ENCODE measurements at places on chromosomes 7 and 10.

- DNase-seq: no peak
These were observed 7.3 kb downstream of the SKIDA1 start for GRCh38 chr10:21518149-21518640.

GRCh38 chr7:41568135-41568534, 134.8 kb downstream of the INHBA start:
- no peak for DNase-seq

DNA sequence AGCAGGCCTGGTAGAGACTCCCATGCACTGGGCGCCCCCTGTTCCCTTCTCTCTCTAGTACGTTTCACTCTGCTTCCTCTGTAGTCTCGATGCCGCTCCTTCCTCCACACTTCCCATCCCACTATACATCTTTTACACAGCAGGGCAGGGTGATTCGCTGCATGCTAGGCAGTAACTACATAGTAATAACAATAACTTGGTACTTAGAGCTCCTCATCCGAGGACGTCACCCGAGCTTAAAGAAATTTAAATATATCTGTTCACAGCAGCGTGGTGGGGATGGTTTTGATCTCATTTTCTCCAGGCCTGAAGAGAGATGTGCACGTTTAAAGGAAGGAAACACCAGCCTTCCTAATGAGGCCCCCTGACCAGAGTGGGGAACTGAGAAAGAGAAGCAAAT, 276.9 kb downstream of the SKAP2 start:
- DNase-seq: no peak

- DNase-seq: no peak
These were observed 69.8 kb upstream of the DRGX start for GRCh38 chr10:49465736-49466135.

DNA sequence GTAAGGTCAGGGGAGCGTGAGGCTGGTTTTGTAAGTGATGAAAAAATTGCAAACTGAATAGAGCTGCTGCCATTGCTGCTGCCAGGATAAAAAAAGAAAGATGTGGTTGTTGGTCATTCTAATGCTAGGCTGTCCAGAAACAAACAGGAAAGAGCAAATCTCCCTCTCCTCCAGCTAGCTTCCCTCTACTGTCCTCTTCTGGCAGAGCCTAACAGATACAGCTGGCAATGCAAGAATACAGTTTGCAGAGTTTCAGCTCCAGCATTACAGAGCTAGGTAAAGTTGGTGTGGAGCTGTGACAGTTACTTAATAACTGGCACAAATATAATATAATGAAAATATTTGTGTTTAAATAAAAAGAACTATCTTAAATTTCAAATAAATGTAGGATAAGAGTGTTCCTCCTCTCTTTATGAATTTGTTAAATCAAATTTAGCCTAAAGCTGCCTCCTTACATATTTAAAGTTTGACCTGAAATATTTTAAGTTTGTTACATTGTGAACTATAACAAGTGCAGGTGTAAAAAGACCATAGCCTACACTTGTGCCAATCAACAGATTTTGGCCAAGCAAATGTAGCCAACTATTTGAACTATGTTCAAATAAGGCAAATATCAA, 407.7 kb downstream of the SH2D4B start:
- no peak for DNase-seq

- DNase-seq: no peak
These were observed 193.6 kb downstream of the MLLT10 start for GRCh38 chr10:21727452-21728168.

DNA sequence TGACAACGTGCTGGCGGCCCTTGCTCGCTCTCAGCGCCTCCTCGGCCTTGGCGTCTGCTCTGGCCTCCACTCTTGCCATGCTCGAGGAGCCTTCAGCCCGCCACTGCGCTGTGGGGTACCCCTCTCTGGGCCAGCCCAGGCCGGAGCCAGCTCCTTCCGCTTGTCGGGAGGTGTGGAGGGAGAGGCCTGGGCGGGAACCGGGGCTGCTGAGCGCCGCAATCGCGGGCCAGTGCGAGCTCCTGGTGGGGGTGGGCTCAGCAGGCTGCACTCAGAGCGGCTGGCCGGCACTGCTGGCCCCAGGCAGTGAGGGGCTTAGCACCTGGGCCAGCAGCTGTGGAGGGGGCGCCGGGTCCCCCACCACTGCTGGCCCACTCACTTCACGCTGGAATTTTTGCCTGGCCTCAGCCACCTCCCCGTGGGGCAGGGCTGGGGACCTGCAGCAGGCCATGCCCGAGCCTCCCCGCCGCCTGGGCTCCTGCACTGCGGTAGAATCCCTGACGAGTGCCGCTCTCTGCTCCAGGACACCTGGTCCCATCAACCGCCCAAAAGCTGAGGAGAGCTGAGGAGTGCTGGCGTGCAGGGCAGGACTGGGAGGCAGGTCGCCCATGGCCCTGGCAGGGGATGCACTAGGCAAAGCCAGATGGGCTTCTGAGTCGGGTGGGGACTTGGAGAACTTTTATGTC, 372.2 kb upstream of the NRG3 start:
- DNase-seq: no peak

DNA sequence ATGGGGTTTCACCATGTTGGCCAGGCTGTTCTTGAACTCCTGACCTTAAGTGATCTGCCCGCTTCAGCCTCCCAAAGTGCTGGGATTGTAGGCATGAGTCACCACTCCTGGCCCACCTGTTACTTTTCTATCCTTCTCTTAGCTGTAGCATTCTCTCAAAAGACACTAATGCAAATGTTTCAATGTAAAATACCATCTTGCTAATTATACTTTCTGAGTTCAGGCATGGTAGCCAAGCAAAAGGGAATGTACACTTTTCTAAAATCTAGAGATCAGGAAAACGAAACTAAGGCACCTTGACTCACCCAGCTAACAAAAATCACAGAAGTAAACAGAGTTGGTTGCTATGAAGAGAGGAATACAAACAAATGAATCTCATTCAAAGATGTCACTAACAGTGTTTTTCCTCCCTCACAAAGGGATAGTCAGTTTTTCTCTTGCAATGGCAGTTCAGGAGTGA, 401.0 kb upstream of the NRP1 start:
- no peak for DNase-seq

- DNase-seq: no peak
These were observed 29.9 kb upstream of the PDCD4 start for GRCh38 chr10:110841767-110842267.

DNA sequence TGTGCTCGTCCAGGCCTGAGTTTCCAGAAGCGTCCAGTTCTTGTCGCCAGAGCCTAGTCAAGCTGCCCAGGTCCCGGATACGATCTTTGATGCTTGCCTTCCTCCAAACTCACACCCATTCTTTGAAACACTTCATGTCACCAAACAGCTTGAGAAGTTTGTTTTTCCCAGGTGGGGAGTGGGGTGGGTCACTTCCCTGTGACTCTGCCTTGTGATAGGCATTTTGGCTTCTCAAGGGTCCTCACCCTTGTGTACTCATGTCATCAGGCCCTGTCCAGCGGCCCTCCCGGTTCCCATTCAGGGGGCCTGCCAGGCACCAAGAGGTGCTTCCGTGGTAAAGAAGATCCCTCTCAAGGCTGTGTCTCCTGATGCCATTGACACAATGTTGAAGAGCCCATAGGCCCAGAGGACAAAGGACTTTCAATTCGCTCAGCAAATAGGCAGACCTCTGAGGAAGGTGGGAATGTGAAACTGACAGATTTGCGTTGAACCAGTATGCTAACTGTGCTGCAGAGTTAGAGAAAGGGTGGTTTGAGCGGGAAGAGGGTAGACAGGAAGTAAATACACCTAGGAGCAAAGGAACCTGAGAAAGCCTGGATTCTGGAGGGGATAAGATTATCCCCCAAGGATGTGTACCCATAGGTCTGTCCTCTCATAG, 24.7 kb upstream of the SFTPA1 start:
- no peak for DNase-seq

DNA sequence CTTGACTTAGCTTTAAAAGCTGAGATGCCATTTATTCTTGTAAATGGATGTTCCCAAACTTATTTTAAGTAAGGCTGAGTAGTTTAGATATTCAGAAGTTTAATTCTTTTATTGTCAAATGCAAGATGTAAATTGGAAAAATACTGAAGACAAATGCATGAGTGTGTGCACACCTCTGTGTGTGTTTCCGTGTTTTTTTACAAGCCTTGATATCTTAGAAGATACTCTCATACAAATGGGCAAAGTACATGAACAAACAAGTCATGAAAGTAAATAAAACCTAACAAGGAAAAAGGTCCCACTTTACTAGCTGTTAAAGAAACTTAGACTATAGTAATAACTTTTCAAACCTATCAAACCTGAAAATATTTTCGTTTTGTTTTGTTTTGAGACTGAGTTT, 29.0 kb downstream of the ACSL5 start:
- no peak for DNase-seq

- no peak for DNase-seq
These were observed 11.5 kb upstream of the NT5C2 start for GRCh38 chr10:103204353-103205255.

DNA sequence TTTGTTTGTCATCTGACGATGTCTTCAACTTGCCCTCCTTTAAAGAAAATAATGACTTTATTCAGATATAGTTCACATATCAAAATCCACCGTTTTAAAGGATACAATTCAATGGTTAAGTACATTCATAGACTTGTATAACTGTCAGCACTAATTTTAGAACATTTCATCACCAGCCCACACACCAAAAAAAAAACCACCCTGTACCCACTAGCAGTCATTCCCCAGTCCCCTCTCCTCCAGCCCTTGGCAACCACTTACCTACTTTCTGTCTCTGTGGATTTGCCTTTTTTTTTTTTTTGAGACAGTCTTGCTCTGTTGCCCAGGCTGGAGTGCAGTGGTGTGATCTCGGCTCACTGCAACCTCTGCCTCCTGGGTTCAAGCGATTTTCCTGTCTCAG, 5.3 kb upstream of the HILPDA start:
- no peak for DNase-seq

DNA sequence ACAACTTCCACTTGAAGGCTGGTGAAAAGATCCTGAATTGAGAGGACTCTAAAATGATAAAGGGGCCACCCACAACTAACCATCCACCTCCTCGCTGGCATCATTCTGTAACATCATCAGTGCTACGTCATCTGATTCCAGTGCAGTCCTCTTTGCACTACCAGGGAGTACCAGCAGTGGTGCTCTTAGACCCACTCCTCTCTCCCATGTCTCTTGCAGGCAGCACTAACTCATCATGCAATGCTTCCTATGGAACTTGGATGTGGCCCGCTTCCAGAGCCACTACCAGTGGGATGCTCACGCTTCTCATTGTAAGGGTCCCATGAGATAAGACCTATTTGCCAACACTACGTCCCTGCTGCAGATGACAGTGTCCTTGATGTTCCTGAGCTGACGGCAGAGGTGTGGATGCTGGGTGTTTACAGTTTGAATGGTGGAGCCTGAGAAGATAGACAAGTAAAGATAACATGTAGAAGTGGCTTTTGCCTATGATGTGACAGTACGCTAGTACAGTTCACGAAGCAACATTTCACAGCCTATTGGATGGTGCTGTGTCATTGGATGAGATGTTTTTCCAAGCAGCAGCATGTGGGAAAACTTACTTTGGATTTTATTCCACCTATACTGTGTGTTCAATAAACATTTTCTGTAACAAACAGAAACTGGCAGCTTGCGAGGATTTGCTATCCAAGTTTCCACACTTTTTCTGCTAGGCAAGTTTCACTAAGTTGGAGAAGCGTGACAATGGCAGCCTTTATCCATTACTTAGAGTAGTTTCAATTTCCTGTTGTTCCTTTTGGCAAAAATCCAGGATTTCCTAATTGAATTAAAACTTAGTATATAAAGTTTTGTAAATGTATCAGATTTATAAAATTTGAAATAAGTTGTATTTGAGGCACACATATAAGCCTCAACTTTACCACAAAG, 35.8 kb upstream of the COBL start:
- DNase-seq: no peak

GRCh38 chr10:21172542-21172929, 275.4 kb upstream of the NEBL start:
- DNase-seq: no peak

GRCh38 chr10:12358863-12359564, 9.7 kb downstream of the CAMK1D start:
- DNase-seq: no peak

DNA sequence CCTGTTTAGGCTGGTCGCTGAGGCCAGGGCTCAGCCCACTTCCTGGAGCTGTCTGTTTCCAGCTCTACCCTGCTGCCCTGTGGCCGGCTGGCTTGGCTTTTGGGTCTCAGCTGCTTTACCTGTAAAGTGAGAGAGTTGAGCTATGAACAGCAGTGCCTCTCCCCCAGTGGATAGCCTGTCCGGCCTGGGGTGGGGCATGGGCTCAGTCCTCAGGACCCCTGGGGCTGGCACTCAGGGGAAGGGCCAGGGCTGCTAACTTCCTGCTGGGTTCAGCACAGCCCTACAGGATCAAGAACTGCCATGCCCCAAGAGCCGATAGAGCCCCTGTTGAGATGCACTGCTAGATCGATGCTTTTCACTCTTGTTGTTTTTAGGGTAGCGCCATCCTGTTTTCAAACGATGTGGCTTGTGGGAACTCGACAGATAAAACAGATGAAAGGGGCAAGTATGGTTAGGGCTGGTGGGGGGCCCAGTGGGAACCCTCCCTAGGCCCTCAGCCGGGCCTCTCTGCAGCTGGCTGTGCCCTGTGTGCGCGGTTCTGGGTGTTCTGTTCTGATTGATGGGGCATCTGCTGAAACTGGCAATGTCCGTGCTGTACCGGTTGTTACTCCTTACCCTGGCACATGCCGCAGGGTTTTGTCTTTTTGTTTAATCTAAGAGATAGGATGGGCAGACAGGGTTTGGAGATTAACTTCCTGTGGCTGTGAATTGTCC, 10.0 kb upstream of the SFRP5 start:
- no peak for DNase-seq

- peak; percentile 48 for DNase-seq
These were observed 779 bp downstream of the C1QL3 start for GRCh38 chr10:16520900-16521299.

- no peak for DNase-seq
These were observed 157.5 kb downstream of the LYZL1 start for GRCh38 chr10:29446327-29446726.

- no peak for DNase-seq
These were observed 22.7 kb upstream of the TMEM254 start for GRCh38 chr10:80055760-80056159.

- no peak for DNase-seq
These were observed 1.7 kb upstream of the NEURL1 start for GRCh38 chr10:103491729-103492364.

DNA sequence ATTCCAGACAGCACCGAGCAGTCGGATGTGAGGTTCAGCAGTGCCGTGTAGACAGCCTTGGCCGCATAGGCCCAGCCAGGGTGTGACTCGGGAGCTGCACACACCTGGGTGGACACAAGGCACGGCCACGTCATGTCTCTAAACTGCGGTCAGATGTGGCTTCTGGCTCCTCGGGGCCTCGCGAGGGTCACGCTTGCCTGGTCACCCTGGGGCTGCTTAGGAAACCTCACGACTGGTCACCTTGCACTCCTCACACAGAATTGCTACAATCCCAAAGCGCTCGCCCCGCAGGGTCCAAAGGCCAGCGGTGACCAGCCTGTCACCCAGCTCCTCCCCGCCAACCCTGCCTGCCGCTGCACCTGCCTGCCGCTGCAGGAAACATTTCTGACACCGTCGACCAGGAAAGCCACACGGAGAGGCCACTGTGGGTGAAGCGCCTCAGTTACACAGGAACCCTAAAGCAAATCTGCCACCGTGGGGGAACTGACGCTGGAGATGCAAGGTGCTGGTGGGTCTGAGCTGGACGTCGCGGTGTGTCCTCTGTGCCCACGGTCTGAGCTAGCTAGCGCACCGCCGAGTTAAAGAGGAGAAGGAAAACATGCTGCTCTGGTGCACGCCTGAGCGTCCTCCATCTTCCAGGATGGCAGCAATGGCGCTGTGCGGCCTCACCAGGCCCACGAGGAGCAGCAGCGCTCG, 5.0 kb downstream of the GPER1 start:
- DNase-seq: no peak
